ENCODE measurements at places on chromosomes 7 and 10. TPM values are rescaled to one million over a fixed set of nuclear protein-coding genes. Genes with fewer than 3 reads are reported as not detected.

DNA sequence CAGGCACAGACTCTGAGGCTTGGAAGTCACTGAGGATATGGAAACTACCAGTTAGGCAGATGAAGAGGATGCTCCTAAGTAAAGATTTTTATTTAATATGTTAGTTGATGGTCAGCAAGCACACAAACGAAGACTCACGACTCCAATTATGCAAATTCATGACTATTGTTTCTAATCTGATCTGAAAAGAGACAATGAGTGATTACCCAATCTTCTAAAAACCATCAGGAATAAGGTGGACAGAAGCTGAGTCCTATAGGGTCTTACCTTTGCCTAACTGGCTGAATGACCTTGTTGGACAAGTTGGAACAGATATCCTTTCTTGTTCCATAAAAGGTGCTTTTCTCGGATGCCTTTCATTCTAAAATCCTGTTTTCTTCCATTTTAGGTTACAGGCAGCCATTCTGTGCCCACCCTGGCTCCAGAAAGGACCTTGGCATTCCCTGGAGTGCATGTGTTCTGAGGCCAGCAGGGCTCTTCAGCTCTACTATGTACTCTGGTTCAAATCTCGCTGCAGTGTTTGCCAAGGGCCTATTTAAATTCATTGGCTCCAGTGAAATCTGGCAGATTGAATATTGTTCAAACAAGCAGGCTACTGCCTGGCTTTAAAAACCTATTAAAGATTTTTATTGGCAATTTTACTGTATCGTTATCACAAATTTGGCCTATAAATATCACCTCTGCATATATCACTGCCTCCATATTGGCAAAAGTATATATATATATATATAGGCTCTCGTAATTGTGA, 77.5 kb downstream of the SLC25A13 start:
- H3K27ac ChIP-seq = no peak overlapping the region
- H3K4me1 ChIP-seq = peaks cover 34% of the 10 kb centered on the region
- no peaks in the 10 kb centered on the region for H3K36me3 ChIP-seq
- no peak overlapping the region for H3K4me3 ChIP-seq

DNA sequence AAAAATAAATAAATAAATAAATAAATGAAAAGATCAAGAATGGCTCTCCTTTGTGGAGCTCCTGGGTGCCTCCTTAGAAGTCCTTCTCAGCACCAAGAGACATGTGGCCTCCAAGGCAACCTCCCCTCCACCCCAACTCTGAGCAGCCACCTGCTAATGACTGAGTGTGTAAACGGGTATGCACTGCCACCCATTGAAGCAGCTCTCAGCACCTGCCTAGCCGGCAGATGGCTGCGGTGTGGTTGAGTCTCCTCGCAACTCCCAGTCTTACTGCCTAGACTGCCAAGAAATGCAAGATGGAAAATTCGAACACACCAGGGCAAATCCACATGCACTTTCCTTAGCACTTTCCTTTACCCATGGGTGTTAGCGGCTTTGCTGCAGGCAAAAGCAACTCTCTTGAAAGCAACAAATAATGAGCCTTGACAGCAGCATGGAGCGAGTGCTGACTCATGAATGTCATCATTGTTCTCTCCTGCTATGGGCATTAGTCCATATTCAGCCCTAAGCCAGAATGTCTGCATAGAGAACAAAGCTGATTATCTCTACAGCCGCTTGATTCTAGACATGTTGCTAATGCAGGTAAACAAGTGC, 913.9 kb upstream of the AUTS2 start:
- H3K36me3 ChIP-seq = no peaks in the 10 kb centered on the region
- no peak overlapping the region for H3K4me3 ChIP-seq
- no peak for DNase-seq
- H3K4me1 ChIP-seq = no peaks in the 10 kb centered on the region
- no peak overlapping the region for H3K27ac ChIP-seq

CRYGN gene
- total RNA-seq = 0.15 TPM

DNA sequence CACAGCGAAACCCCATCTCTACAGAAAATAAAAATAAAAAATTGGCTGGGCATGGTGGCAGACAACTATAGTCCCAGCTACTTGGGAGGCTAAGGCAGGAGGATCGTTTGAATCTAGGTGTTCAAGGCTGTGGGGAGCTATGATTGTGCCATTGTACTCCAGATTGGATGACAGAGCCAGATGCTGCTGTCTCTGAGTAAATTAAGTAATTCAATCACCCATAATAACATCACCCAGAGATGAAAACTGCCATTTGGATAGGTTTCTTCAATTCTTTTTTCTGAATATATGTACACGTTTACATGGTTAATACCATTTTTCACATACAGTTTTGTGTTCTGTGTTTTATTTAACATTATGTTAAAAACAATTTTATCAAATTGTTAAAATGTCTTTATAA, 79.3 kb downstream of the WIPF3 start:
- no peak overlapping the region for H3K4me3 ChIP-seq
- peaks cover 43% of the 10 kb centered on the region for H3K36me3 ChIP-seq
- no peak for DNase-seq

DNA sequence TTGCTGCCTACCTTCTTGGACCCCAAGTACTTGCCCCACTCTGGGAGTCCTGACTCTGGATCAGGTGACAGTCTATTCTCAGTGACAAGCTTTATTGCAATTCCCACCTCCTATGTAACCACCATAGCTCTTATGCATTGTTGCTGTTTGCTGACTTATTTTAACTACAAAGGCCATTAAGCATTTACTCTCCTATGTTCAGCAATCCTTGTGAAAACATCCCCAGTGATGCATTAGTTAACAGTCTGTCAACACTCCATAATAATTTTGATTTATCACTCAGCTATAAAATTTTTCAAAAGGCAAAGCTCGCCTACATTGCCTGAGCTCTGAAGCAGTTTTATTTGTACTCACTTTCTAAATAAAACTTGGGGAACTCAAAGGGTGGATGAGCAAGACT, 871.8 kb upstream of the SORCS1 start:
- no peak for DNase-seq
- H3K36me3 ChIP-seq = no peaks in the 10 kb centered on the region
- no peaks in the 10 kb centered on the region for H3K27me3 ChIP-seq
- no peak overlapping the region for H3K27ac ChIP-seq
- H3K4me3 ChIP-seq = no peak overlapping the region

- no peaks in the 10 kb centered on the region for H3K27me3 ChIP-seq
- DNase-seq = no peak
- H3K4me1 ChIP-seq = no peaks in the 10 kb centered on the region
- H3K4me3 ChIP-seq = no peak overlapping the region
- H3K27ac ChIP-seq = no peak overlapping the region
Measured at GRCh38 chr10:129648856-129649255, 181.8 kb downstream of the MGMT start.
